Cardiac muscle cell (in vitro differentiated cells and primary cell): ENCODE measurements at places on chromosomes 4 and X.
A peak's percentile ranks its signal among the peaks of the same experiment; 100 is the strongest.

GRCh38 chr4:174681723-174682300, 147.2 kb downstream of the GLRA3 start:
- peak; percentile 77 for DNase-seq

GRCh38 chr4:140134746-140135425, 19.1 kb downstream of the MAML3 start:
- DNase-seq = no peak

DNA sequence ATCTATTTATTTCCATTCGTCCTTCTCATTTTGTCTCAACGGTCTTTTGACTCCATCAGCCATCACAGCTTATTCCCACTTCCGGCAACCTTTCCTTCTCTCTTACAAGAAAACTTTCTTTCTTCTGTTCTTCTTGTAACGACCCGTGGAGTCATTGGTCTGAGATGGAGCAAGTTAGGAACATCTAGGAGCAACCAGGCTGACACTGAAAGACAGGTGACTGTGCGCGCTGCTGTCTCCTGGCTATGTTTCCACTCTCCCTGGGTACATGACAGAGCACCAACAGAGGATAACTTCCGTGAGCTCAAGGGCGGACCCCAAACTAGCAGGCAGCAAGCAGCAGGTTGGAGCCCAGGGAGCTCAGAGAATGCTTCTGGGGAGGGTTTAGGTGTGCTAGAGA, 2.5 kb downstream of the FGF5 start:
- no peak for DNase-seq

- DNase-seq = peak; percentile 38
Observed at GRCh38 chr4:189090174-189090814, 850.4 kb upstream of the FRG1 start.

DNA sequence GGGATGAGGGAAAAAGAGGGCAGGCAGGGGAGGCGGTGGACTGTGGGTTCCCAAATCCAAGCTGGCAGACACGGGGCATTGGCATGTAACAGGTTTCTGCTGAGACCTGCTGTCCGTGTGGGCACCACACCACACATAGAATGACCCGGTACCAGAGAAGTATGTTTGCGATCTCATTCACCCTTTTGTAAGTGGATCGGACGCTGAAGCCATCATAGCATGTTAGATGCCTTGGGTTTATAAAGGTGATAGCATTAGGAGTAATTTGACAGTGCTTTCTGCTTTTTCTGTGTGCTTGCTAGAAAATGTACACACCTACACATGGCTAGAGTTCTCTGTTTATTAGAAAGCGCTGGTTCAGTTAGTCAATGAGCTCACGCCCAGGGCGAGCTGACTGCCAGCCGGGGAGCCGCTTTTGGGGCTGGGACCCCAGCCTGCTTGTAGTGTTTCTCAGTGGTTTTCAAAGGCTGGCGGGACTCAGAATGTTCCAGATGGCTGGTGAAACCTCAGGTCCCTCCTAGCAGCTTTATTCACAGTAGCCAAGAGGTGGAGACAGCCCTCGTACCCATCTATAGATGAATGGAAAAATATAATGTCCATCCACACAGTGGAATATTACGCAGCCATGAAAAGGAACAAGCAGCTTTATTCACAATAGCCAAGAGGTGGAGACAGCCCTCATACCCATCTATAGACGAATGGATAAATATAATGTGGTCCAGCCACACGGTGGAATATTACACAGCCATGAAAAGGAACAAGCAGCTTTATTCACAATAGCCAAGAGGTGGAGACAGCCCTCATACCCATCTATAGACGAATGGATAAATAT, 579 bp downstream of the IL3RA start:
- DNase-seq = no peak

GRCh38 chr4:83636930-83637329, 101.0 kb downstream of the GPAT3 start:
- DNase-seq = no peak

DNA sequence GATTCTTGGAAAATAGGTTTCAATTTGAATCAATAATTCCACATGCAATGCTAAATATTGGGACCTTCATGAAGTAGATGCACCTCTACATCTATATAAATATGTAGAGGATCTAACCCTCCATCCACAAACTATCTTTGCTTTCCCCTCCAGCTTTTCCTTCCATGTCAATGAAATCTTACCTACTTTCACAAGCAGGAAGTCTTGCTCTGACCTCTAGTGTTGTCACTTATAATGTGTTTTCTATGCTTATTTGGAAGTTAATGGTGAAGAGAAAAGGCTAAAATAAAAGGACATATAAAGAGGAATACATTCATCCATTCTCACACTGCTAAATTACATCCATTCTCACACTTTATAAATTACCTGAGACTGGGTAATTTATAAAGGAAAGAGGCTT, 472.7 kb upstream of the DIAPH2 start:
- DNase-seq = no peak
